ENCODE measurements at places on chromosomes 16 and 17. TPM values are rescaled to one million over a fixed set of nuclear protein-coding genes. Genes with fewer than 3 reads are reported as not detected.

DNA sequence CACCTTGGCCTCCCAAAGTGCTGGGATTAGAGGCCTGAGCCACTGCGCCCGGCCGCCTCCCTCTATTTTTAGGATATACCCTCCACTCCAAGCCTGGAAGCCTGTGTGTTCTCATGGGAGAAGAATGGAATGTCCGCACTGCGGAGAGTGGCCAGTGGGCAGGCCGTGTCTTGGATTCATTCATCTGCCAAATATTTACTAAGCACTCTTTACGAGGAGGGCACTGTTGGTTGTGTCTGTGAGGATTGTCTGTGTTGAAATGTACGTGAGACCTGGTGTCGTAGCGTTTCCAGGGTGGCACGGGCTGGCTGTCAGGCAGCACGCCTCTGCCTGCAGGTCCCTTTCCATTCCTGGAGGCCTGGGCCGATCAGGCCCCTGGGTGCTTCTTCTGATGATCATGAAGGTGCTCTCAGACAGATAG, 19.2 kb downstream of the PGS1 start:
- no peaks in the 10 kb centered on the region for H3K4me1 ChIP-seq
- no peak overlapping the region for H3K4me3 ChIP-seq
- no peak for DNase-seq
- peaks cover 46% of the 10 kb centered on the region for H3K36me3 ChIP-seq
- H3K27ac ChIP-seq = no peak overlapping the region

- DNase-seq = no peak
- no peaks in the 10 kb centered on the region for H3K27me3 ChIP-seq
- no peak overlapping the region for H3K27ac ChIP-seq
Observed at GRCh38 chr16:31225193-31225592, 8.3 kb upstream of the PYDC1 start.

- H3K27ac ChIP-seq = no peak overlapping the region
- H3K4me3 ChIP-seq = no peak overlapping the region
- DNase-seq = no peak
- no peaks in the 10 kb centered on the region for H3K36me3 ChIP-seq
- H3K4me1 ChIP-seq = no peaks in the 10 kb centered on the region
Observed at GRCh38 chr16:55297910-55298479, 26.0 kb upstream of the IRX6 start.

- no peak for DNase-seq
- no peak overlapping the region for H3K27ac ChIP-seq
- H3K36me3 ChIP-seq = peaks cover 54% of the 10 kb centered on the region
- peaks cover 9% of the 10 kb centered on the region for H3K4me1 ChIP-seq
Observed at GRCh38 chr17:50354198-50354597, 8.3 kb downstream of the XYLT2 start.

DNA sequence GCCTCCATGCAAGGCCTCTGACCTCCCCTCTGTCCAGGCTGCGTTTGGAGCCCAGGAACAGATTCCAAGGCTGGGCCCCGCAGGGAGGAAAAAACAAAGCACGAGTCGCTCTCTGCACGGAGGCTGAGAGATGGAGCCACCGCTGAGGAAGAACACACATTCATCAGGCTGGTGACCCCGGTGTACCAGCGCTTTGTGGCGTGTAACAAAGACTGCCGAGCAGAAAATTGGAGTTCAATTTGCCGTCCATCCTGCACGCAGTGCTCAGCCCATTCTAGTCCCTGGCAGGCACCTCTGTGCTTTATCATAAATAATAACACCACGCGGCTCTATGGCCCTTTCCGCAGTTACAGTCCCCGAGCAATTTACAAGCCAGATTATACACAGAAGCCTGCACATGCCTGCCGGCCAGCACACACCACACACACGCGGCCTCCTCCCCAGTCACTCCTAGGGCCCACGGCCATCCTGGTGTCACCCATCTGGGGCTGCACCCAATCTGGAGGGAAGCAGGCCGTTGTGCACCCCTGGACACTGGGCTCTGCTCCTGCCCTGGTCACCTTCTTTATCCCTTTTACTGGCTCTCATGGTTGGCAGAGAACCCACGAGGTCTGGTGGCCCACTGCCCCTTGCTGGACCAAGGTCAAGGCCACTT, 124.4 kb downstream of the SDK2 start:
- no peak for DNase-seq
- H3K36me3 ChIP-seq = no peaks in the 10 kb centered on the region
- H3K27ac ChIP-seq = no peak overlapping the region
- no peaks in the 10 kb centered on the region for H3K4me1 ChIP-seq

GRCh38 chr17:29615492-29616299, 7.0 kb downstream of the CORO6 start:
- no peaks in the 10 kb centered on the region for H3K36me3 ChIP-seq
- peak overlapping the region; percentile 39 for H3K4me3 ChIP-seq
- H3K4me1 ChIP-seq = peaks cover 54% of the 10 kb centered on the region
- H3K27ac ChIP-seq = peak overlapping the region; percentile 56

- no peaks in the 10 kb centered on the region for H3K36me3 ChIP-seq
- peaks cover 8% of the 10 kb centered on the region for H3K4me1 ChIP-seq
- peak overlapping the region; percentile 89 for H3K27ac ChIP-seq
- H3K27me3 ChIP-seq = no peaks in the 10 kb centered on the region
- no peak for DNase-seq
Observed at GRCh38 chr17:19578545-19578944, 44.9 kb downstream of the SLC47A1 start.

DNA sequence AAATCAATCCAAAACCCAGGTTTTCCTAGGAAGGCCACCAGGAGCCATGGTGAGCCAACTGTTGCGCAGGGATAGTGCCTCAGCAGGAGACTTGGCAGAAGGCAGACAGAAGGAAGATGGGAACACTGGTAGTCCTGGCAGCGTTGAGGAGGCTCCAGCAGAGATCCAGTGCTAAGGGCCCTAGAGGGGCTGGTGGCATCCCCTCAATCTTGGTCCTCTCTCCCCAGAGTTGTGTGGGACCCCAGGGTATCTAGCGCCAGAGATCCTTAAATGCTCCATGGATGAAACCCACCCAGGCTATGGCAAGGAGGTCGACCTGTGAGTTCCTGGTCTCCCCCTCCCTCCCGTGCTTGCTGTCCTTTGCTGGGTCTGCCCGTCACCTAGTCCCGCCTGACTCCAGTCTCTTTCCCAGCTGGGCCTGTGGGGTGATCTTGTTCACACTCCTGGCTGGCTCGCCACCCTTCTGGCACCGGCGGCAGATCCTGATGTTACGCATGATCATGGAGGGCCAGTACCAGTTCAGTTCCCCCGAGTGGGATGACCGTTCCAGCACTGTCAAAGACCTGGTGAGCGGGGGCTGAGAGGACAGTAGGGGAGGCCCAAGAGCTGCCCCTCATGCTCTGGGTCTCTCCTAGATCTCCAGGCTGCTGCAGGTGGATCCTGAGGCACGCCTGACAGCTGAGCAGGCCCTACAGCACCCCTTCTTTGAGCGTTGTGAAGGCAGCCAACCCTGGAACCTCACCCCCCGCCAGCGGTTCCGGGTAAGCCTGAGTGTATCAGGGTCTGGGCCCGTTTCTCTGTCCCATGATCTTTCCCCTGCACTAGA, 5.7 kb downstream of the CFAP119 start:
- H3K4me1 ChIP-seq = peaks cover 7% of the 10 kb centered on the region
- no peak for DNase-seq
- no peak overlapping the region for H3K4me3 ChIP-seq
- no peak overlapping the region for H3K27ac ChIP-seq

GRCh38 chr17:28716740-28717577, 709 bp downstream of the RAB34 start:
- H3K4me3 ChIP-seq = peak overlapping the region; percentile 75
- H3K4me1 ChIP-seq = peaks cover 62% of the 10 kb centered on the region
- no peaks in the 10 kb centered on the region for H3K27me3 ChIP-seq
- DNase-seq = no peak
- peak overlapping the region; percentile 93 for H3K27ac ChIP-seq
- H3K36me3 ChIP-seq = peaks cover 18% of the 10 kb centered on the region

- no peak for DNase-seq
- H3K36me3 ChIP-seq = no peaks in the 10 kb centered on the region
- H3K4me3 ChIP-seq = no peak overlapping the region
- H3K27ac ChIP-seq = no peak overlapping the region
- no peaks in the 10 kb centered on the region for H3K27me3 ChIP-seq
Observed at GRCh38 chr17:28484296-28484695, 10.9 kb downstream of the SLC13A2 start.

C1QTNF1 gene
- 30.7 TPM for total RNA-seq

VAC14 gene
- 38.1 TPM for total RNA-seq

VTN gene
- total RNA-seq = 2.7 TPM

NDE1 gene
- 55.0 TPM for total RNA-seq

All from vagina (tissue), 2 donors.